ENCODE measurements at places on chromosomes 12 and 14.

- no peak for DNase-seq
These were observed 36.2 kb upstream of the SGPP1 start for GRCh38 chr14:63764103-63764502.

DNA sequence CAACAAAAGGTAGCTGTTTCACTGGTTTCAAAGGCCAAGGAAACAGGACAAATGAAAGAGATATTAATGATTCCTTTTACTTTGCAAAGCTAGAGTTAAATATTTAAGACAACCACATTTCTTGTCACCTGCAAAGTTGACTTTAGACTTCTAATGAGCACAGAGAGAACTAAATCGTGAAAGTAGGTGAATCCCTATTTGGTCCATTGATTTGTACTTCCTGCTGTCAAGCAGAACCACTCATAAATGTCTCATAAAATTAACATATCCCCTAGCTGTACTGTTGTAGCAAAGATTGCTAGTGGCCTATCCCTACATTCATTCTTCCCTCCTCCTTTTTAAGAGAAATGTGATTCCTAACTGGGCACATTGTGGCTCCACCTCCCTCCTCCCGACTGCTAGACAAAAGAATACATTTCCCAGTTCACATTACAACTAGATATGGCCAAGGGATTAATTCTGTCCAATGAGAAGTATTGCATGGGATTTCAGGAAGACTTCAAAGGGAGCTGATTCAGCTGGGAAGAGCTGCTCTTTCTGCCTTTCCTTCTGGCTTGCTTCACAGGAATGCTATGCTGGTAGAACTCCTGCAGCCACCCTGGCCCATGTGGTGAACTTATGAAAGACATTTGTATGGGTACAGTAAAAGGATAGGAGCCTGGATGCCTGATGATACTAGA lies 227.5 kb upstream of the ABCD2 start:
- DNase-seq = no peak

GRCh38 chr12:132620899-132621656 lies 2.5 kb downstream of the P2RX2 start:
- no peak for DNase-seq

GRCh38 chr12:96434107-96434506 lies 33.9 kb upstream of the CDK17 start:
- DNase-seq = no peak

DNA sequence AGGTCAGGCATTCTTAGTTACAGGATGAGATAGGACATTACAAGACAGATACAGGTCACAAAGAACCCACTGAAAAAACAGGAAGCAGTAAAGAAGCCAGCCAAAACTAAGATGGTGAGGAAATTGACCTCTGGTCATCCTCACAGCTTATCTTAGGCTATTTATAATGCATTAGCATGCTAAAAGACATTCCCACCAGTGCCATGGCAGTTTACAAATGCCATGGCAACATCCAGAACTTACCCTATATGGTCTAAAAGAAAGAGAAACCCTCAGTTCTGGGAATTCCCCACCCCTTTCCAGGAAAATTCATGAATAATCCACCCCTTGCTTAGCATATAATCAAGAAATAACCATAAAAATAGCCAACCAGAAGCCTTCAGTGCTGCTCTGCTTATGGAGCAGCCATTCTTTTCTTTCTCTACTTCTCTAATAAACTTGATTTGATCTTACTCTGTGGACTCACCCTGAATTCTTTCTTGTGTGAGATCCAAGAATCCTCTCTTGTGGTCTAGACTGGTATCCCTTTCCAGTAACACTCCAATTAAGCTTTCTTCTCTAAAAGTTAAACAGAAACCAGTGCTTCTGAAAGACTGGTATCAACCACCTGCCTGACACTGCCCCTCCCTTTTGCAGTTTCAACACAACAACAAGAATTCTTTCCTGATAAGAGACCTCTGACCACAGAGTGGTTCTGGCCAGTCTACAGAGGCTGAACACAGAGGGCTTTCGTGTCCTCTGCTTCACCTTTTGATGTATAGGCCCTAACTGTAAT lies 86.9 kb downstream of the BCAT1 start:
- DNase-seq = peak; percentile 27

DNA sequence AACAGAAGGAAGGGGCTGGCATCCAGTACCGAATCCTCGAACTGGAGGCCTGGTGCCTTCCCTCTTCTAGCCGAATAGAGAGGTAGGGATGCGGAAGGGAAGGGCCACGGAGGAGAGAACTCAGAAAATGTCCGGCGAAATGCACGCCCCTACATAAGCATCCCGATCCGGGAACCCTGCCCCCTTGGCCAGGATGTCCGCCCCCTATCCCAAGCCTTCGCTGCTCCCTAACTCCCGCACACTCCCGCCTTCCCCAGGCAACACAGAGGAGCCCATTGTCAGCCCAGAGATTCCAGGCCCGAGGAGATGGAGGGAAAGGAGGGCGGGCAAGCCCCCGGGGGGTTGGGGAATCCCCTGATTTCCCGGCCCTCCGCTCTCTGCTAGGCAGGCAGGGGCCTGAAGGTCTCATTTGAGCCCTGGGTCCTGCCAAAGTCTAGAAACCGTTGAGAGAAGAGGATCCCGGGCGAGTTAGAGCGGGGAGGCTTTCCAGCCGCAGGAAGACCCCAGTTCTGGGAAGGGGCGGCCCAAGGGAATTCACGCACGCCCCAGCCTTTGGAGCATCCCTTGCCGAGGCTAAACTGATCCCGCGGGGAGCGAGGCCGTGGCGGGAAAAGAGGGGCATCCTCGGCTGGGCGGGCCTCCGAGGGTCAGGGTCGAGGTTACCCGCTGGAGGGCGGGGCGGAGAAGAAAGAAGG lies 569 bp upstream of the ARHGEF40 start:
- DNase-seq = peak; percentile 25

DNA sequence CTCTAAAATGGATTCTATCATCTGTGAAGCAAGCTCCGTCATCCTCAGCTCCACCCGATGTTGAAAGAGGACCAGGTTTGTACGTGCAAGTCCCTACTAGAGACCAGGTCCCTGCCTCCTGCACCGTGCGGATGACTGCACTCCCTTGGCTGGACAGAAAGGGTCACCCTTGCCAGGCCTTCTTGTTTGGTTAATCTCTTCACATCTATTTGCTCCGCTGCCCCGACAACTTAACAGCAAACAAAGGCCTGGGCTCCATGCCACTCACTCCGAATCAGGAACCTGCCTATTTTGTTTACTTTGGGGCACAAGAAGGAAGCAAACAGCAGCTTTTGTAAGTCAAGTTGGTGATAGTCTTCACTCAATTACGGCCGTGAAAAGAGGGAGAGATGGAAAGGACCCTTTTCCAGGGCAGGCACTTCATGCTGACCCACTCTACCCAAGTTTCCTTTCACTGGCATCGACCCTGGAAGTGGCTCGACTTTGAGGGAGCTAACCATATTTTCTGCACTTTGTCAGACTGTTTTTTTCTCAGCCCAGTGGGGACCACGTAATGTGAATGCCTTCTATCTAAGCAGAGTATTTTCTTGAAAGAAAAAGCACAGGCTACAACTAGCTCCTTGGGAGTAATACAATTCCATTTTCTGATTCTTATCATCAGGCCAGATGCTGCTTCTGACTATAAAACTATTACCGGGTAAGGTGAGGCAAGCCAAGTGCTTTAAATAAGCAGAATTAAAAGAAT lies 202.6 kb downstream of the FOXN3 start:
- no peak for DNase-seq

- no peak for DNase-seq
These were observed 227.2 kb upstream of the ATP2B1 start for GRCh38 chr12:89935850-89936249.

- DNase-seq = no peak
These were observed 74.5 kb downstream of the FERMT2 start for GRCh38 chr14:52876311-52876710.

- peak; percentile 31 for DNase-seq
These were observed 188.7 kb downstream of the TTC8 start for GRCh38 chr14:89013098-89013504.

GRCh38 chr14:51786227-51786626 lies 74.2 kb upstream of the GNG2 start:
- DNase-seq = no peak

- DNase-seq = no peak
These were observed 206.4 kb upstream of the FKBP4 start for GRCh38 chr12:2588345-2588744.

GRCh38 chr12:43444940-43445564 lies 107.0 kb downstream of the ADAMTS20 start:
- DNase-seq = peak; percentile 72

DNA sequence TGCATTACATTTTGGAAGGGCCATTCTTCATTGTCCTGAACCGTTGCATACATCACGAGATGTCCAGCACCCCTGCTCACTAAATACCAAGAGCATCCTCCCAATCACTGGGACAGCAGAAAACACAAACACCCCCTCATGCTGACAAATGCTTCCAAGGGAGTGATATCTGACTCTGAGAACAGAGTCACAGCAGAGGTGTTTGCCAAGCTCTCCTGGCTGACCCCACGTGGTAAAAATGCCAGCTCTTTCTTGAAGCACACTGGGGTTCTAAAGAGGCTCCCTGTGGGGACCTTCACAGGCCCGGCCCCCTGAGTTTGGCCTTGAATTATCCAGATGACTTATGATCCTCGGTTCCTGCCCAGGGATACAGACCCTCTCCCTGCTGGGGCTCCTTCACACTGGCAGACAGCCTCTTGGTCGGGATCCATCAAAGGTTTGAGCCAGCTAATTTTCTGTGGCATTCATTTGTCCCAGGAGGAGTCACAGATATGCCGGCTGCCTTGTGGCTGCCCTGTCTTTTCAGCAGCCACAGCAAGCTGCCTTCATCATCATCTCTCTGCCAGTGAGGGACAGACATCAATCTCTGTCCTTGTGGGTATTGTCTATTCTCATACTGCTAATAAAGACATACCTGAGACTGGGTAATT lies 43.1 kb upstream of the PSMC1 start:
- DNase-seq = no peak

DNA sequence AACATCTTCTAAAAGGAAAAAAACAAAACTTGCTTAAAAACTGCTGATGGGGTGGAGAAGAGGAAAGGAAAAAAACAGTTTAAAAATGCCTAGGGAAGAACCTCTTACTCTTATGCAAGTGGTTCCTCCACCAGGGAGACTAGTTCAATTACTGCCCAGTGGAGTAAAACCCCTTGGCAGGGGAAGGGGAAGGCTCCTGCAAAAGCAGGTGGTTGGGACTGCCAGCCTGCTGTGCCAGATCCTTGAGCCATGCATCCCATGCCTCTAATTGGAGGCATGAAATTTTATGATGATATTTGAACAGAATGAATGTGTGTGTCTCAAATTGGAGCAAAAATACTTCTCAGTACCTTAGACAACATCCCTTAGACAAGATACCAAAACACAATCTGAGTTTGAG lies 118.8 kb downstream of the FSCB start:
- DNase-seq = no peak

GRCh38 chr14:48546996-48547395 lies 871.6 kb upstream of the MDGA2 start:
- no peak for DNase-seq

DNA sequence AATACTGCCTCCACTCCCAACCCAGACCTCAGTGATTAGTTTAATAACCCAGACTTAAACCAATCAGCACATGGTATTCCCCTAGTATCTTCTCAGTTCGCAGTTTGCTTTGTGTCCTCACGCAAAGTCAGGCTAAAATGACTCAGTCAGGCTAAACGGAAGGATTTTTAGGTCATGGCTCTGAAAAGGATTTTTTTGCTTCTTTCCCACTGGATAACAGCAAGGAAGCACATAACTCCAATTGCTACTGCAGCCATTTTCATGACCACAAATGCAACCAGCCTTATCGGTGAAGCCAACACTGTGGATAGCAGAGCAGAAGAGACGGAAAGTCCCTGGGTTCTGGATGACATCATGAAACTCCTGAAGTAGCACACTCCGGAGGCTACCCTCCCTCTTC lies 67.7 kb downstream of the ZC3H14 start:
- peak; percentile 82 for DNase-seq

DNA sequence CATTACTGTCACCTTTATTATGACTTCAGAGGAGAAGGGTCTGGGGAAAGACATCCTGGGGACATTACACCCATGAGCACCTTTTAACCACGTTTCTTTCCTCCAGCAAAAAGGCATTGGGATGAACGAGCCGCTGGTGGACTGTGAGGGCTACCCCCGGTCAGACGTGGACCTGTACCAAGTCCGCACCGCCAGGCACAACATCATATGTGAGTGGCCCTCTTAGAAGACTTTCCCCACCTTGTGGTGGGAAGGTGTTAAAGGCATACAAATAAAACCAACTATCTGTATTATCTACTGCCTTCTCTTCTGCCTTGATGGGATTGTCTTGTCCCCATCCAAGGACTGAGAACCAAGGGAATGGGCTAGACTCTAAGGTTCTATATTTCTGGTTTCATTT lies 6.0 kb downstream of the PSMD9 start:
- peak; percentile 72 for DNase-seq

- no peak for DNase-seq
These were observed 22.8 kb upstream of the IGF1 start for GRCh38 chr12:102503056-102503681.

- DNase-seq = no peak
These were observed 31.7 kb upstream of the HELB start for GRCh38 chr12:66270613-66271012.

DNA sequence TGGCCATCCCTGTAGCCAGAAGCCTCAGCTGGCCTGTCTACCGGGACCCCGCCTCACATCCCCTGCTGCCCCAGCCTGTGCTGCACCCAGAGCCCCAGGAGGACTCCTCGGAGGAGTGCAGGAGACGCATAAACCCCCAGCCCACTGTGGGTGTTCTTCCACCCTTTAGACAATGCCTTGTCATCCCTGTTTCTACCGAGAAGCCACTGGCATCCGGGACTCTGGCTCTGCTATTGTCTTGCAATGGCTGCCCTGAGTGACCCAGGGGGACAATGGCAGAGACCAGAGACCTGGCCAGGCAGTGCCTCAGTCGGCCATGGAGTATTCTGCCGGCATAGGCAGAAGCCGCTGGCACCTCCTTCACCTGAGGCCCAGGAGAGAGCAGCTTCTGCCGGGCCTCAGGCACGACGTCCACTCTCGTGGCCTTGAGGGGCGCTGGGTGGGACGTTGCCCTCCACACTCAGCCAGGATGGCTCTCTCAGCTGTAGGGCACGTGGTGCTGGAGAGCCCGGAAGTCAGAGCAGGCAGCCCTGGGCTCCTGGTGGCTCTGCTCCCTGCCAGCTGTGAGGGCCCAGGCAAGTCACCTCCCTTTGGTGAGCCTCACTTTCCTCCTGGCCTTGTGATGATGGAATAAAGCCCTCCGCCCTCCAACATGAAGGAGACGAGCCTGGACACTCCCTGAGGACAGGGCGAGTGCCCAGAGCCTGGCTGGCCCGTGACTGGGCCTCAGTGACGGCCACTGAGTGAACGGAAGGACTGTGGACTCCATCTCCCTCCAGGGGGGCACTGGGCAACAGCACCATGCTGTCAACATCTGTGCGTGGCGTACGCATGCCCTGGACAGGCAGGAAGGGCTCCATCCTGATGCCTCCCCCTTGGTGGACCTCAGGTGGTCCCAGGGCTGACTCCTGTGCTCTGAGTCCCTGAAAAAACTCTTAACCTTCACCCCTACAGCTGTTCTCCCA lies 41.0 kb downstream of the TRAFD1 start:
- DNase-seq = no peak

- no peak for DNase-seq
These were observed 18.2 kb upstream of the CACNA2D4 start for GRCh38 chr12:1936406-1937320.

- DNase-seq = no peak
These were observed 19.0 kb downstream of the SDSL start for GRCh38 chr12:113440947-113441782.

GRCh38 chr14:79204591-79204990 lies 1006.7 kb downstream of the DIO2 start:
- DNase-seq = no peak

- DNase-seq = no peak
These were observed 114.0 kb downstream of the SLC38A4 start for GRCh38 chr12:46711756-46712155.

Measured in ACHN (cell line).